ENCODE measurements at places on chromosomes 5 and 9.

DNA sequence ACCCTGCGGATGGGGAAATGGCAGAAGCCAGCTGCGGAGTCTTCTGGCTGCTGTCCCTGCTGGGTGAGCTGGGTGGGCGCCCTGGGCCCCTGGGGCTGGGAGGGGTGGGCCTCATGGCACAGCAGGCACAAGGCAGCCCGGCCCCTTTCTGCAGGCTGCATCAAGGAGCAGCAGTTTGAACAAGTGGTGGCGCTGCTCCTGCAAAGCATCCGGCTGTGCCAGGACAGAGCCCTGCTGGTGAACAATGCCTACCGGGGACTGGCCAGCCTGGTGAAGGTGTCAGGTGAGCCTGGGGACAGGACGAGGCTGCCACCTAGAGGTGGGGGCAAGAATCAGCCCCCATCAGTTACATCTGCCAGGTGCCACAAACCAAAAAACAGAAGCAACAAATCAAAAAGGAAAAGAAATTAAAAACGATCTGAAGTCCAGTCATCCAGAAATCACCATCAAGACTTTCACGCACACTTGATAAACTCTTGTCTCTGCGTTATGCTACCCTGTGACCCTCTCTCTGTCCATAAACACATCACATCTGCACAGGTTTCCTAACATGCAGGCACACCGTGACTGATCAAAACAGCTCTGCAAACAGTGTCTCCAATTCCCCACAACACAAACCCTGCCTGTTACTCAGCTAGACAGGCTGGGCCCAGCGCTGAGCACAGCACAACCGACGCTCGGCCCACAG, 13.9 kb downstream of the REXO4 start:
- DNase-seq: no peak

DNA sequence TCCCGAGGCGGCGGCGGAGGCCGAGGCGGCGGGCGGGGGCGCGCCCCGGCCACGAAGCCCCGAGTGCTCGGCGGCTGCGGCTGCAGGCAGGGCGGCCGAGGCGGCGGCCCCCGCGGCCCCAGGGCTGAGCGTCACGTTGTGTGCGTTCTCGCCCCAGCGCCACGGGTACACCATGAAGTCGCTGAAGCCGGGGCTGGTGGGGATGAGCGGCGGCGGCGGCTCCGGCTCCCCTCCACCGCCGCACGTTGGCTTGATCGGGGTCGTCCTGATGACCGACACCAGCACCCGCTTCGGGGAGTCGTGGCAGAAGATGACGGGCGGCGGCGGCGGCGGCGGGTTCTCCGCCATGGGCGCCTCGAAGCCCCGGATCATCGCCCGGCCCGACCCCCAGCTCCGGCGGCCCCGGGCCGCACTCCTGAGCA, 498 bp downstream of the ZNF367 start:
- DNase-seq: peak; percentile 29

- no peak for DNase-seq
Measured at GRCh38 chr9:16484180-16484579, 386.3 kb downstream of the BNC2 start.

GRCh38 chr9:120307599-120307998, 272.4 kb downstream of the CDK5RAP2 start:
- DNase-seq: no peak

DNA sequence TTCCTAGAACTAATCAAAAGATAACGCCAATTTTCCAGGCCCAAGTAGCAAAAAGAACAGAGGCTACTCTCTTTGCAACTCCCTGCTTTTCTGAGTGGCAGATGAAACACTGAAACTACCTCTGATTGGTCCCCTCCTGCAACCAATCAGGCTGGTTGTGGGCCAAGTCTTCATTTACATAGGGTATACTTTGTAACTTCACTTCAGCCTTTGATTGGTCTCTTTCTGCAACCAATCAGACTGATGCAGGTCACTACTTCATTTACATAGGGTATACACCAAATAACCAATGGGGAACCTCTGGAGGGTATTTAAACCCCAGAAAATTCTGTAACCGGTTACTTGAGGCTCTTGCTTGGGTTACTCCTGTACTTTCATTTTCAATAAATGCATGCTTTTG, 289.6 kb downstream of the MED10 start:
- DNase-seq: no peak
